ENCODE measurements at places on chromosomes 4 and X.
A peak's percentile ranks its signal among the peaks of the same experiment; 100 is the strongest.

DNA sequence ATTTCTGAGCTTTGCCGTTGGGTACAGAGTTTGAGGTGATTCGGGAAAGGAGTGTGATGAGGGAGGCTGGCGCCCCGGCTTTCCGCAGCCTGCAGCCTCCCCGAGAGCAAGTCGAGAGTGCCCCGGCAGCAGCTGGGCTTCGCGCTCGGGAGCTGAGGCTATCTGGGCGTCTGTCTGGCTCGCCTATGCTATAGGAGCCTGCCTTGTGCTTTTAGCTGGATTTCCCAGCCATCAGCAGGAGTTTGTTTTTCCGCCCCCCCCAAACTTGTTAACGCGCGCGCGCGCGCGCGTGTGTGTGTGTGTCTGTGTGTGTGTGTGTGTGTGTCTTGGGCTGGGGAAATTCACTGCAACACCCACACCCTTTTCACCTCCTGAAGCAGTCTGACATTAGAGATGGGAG is 765 bp upstream of the DGKK start:
- DNase-seq: no peak

DNA sequence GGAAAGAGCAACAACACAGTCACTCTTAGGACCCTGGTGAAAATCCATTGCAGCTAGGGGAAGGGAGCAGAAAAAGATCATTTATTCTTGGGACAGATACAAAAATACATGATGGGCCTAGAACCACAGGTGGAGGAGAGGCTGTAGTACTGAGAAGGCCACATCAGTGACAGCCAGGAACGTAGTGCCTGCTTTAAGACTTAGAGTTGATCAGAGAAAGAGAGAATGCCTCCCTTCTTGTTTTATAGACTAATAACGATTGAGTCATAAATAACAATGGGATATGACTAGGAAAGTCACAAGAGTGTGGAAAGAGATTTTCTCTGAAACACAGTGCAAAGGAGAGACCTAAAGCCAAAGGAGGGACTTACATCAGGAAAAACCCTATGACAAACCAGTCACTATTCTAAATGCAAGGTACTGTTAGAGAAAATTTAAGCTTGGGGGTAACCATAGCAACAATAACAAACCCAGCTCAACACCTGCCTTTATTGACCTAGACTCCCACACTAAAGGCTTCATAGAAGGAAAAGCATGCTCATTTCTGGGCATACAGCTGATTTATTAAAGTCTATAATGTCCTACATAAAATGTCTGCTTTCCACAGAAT is 1015.0 kb upstream of the GRID2 start:
- DNase-seq: no peak

DNA sequence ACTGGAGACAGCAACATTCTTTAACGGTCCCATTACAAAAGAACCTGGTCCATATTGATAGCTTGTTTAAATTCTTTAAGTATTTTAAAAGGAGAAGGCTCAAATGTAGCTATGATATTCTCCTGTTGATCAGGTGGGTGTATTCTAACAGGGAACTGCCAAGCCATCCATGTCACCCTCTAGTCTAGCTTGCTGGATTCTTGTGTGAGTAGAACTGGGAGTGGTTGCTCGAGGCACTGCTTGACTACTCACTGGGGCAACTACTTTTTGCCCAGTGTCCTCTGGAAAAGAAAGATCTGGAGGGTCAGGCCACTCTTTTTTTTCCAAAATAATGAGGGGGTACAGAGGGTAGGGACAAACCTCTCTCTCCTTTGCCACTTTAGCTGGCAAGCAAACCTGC is 155.1 kb downstream of the ZNF518B start:
- no peak for DNase-seq

GRCh38 chr4:41172786-41173185 is 41.6 kb downstream of the APBB2 start:
- no peak for DNase-seq

GRCh38 chr4:10743357-10743756 is 58.8 kb upstream of the CLNK start:
- no peak for DNase-seq

DNA sequence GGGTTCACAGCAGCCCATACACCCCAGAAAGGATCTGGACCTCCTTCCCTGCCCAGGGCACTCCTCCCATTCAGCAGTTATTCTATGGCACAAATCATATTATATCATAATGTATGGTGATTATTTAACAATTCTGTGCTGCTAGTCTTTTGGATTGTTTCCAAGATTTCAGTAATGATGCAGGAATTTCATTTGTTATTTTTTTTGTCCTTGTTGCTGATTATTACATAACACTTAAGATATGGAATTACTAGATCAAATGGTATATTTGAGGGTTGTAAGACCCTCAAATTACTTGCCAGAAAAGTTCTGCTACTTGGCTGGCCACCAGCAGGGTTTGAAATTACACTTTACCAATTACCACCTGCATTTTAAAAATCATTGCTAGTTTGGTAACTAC is 36.4 kb downstream of the QDPR start:
- DNase-seq: no peak

- no peak for DNase-seq
Measured at GRCh38 chr4:117550085-117550484, 464.7 kb upstream of the TRAM1L1 start.

DNA sequence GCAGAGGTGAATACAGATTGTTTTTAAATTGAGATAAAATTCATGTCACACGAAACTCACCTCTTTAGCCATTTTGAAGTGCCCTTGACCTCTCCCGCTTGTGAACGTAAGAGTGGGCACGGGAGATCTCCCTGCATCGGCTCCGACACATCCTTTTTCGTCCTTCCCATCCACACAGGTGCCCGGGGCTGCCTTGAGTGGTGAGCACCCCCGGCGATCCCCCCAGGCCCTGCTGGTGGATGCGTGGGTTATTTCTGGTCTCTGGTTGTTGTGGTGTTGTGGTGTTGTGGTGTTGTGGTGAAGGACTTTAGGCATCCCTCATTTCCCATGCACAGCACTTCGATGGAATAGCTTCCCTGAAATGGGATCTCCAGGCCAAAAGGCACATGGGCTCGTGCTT is 46.1 kb downstream of the PSAPL1 start:
- no peak for DNase-seq

- no peak for DNase-seq
Measured at GRCh38 chr4:126710935-126711334, 921.8 kb upstream of the INTU start.

GRCh38 chrX:103464072-103464773 is 55.1 kb downstream of the RAB40A start:
- peak; percentile 22 for DNase-seq

- DNase-seq: no peak
Measured at GRCh38 chr4:35689870-35690269, 554.4 kb downstream of the ARAP2 start.

DNA sequence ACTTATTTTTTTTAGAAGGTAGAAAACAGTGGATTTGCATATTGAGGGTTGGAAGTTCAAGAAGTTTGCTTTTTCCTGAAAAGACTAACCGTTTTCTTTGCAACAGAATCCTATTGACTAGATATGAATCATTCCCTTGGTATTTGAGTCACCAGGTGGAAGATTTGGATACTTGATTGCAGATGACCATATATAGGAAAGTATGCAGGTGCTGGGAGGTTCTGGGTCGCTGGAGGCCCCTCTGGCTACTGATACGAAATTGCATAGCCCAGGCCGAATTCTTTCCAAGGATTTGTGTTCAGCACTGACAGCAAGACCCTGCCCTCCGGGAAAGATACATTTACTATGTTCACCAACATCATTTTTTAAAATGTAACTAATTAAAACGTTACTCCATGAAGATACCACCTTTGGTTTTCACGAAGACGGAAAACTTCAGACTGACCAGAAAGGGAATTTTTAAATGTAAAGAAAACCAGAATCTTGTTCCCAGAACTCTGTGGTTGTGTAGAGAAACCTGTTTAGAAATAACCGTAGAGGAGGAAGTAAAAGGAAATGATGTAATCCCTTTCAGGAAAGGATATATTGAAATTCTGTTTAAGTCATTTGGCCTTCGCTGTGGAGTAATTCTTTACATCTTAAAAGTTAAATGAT is 946 bp downstream of the ANXA3 start:
- DNase-seq: peak; percentile 79
